ENCODE measurements at places on chromosomes 11 and 22.

GRCh38 chr11:821512-822371, 3.0 kb downstream of the PNPLA2 start:
- DNase-seq = no peak

DNA sequence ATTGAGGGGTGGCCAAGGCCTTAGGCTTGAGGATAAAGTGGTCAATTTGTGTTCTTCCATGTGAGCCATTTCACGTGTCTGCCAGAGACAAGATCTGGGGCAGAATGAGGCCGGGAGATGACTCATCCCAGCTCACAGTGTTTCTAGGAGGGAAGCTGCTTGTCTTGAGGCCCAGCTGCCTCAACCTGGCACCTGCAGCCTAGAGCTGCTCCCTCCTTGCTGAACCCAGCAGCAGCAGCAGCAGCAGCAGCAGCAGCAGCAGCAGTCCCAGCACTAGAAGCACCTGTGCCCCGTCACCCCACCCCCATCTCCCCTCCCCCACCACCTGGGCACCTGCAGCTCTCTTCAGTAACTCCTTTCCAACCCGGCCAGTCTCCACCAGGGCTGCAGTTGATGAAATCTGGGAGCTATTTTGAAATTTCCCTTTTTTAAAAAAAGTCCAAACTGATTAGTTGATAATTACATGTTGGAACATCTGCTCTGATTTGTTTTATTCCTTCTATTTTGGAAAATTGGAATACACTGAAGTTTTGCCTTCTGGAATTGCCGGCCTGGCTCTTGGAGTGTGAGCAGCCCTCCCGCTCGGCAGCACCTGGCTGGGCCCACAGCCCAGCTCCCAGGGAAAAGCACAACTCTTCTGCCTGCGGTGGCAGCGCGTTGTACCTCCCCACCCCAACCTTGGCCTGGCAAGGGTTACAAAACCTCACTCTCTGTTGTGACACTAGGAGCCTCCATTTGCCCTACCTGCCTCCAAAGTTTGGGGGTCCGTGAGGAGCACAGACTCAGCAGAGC, 143.5 kb downstream of the NXPE2 start:
- DNase-seq = no peak

- no peak for DNase-seq
These were observed 25.5 kb downstream of the LDLRAD3 start for GRCh38 chr11:35969089-35970042.

- DNase-seq = no peak
These were observed 33.3 kb downstream of the CD6 start for GRCh38 chr11:61004761-61005181.

GRCh38 chr22:30265823-30266444, 717 bp downstream of the OSM start:
- no peak for DNase-seq

DNA sequence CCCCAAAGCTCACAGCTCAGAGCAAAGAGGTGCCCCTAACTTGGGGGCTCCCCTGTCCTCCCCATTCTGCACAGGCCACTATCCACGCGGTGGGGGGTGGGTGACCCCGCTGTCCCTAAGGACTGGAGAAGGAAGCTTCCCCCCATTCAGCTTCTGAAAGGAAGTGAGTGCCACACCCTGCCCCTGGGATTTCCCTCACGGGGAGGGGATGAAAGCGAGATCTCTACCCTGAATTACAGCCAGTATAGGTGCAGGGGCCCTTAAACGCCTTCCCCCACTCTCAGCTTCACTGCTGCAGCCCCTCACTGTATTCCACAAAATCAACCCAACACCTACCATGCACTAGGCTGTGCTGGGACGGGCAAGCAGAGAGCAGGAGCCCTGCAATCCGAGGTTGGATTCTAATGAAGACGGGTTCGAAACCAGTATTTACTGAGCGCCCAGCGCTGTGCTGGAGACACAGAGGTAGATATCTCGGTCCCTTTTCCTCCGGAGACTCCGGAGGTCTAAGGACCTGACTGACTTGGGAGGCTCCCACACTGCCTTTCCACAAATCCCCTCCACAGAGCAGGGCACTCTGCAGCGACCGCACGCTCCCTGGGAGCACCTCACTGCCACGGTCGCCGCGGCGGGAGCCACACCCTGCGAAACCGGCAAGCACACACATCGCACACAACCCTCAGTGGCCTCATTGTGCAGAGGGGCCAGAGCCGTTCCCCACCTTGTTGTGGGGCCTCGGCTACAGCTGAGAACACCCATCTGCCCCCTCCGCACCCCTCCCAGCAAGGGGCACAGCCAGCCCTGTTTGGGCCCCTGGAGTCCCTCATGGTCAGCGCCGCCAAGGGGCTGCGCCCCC, 1.8 kb downstream of the AHNAK start:
- no peak for DNase-seq

DNA sequence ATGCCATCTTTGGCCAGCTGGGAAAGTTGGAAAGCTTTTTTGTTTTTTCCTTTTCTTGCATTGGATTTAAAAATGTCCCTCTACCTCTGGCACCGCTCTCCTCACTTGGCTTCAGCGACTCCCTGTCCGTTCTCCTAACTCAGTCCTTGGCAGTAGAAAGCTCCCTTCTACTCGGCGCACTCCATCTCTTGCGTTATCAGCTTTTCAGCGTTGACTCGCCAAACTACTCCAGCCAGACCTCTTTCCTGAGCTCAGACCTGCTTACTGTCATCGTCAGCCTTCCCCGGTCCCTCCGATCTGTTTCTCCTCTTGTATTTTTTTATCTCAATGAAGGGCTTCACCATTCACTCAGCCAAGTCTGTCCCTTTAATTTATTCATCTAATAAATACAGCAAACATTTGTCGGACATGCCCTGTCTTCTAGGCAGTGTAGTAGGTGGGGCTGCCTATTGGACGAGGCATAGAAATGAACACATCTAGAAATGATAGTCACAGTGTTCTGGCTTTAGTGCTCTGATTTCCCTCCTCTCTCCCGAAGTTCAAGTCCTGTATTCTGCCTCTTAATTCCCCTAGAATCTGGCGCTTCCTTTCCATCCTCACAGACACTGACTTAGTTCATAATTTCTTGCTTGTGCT, 839 bp downstream of the CEP164 start:
- DNase-seq = no peak

DNA sequence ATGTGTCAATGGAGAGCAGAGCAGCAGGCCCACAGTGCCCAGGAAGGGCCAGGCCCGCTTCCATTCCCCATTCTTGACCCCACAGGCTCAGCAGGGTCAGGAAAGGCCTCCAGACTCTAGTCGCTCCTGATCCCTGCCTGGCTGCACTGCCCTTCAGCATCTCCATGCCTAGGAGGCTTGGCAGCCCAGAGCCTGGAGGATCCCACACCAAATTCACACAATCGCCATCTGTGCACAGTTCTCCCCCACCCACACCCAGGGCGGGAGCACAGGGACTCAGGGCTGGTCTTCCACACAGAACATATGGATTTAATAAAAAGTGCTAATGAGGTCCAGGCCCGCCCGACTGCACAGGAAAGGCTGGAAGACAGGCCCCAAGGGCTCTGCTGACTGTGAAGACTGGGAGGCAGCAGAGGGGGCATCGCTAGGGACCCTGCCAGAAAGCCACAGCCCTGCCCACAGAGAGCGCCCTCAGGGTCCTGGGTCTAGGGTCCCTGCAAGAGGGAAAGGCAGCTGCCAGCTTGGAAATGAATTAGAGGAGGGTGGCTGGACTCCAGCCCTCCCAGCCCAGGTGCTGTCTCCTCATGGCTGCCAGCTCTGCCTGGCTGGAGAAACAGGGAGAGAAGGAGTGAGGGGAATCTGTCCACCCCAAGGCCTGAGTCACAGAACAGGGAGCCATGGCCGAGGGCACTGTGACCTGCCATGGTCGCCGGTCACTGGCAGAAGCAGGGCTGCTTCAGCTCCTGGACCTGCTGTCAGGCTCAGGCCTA, 39.7 kb downstream of the DKK3 start:
- no peak for DNase-seq
